ENCODE measurements at places on chromosomes 1 and 21.

- DNase-seq, result no peak
These were observed 482.8 kb downstream of the DISC1 start for GRCh38 chr1:232109391-232109790.

DNA sequence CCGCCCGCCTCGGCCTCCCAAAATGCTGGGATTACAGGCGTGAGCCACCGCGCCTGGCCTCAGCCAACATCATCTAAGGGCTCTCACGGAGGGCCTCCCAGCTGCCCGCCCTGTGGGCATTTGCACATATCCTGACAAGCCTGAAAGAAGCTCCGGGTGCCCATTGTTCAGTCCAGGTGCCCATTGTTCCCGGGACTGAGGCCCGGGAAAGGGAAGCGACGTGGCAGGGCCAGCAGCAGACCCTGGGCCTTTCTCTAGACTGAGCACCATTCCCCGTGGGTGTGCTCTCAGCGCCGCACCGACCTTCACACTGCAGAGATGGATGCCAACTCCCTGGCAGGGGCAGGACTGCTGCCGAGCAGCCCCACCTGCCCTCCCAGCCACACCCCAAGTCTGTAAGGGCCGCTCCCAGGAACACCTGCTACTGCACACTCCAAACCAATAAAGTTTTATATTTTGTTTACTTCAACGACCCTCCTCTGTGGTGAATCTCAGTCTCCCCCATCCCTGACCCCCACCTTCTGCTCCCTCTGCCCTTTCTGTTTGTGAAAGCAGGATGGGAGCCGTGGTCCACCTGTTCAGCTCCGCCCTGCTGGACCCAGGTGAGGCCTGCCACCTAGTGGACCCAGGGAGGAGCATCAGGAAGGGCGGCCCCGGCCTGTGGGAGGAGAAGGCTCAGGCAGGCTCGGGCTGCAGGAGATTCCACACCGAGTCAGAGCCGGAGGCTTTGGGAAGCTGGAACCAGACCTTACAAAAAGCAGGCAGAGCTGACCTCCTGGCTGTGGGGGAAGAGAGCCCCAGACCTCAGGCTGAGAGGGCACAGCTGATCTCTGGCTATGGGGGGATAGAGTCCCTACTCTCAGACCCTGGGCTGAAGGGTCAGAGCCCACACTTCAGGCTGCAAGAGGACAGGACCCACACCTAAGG is 1.1 kb upstream of the TMEM82 start:
- peak; percentile 12 for DNase-seq

GRCh38 chr1:155858800-155859233 is 550 bp upstream of the SYT11 start:
- no peak for DNase-seq

GRCh38 chr21:31470896-31471694 is 127.0 kb upstream of the TIAM1 start:
- DNase-seq, result no peak

GRCh38 chr1:114033216-114033706 is 54.0 kb downstream of the OLFML3 start:
- no peak for DNase-seq

DNA sequence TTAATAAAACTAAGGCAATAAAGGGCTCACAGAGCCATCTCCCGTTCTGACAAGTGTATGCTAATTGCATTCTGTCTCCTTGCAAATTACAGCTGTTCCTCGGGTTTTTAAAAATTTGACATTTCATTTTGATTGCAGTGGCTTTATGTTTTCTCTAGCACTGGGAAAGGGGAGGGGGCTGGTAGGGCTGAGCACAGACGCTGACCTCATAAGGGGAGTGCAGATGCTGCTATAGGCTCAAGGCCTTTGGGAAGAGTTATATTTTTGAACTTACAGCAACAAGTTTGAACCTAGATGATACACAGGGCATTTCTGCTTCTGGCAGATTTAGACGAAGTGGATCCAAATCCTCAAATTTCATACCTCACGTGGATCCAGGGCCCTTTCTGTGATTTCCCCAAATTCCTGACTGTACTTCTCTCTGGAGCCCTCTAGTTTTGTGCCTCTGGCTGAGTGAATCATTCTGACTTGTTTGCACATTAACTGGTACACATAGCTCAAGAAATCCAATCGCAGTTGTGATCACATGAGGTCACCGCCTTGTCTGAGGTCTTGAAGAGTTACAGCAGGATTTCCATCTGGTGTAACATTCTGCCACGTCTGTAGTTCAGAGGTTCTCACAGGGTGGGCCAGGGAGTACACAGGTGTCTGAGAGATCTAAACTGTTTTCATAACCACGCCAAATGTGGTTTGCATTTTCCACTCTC is 230.3 kb downstream of the C1orf94 start:
- DNase-seq, result no peak

DNA sequence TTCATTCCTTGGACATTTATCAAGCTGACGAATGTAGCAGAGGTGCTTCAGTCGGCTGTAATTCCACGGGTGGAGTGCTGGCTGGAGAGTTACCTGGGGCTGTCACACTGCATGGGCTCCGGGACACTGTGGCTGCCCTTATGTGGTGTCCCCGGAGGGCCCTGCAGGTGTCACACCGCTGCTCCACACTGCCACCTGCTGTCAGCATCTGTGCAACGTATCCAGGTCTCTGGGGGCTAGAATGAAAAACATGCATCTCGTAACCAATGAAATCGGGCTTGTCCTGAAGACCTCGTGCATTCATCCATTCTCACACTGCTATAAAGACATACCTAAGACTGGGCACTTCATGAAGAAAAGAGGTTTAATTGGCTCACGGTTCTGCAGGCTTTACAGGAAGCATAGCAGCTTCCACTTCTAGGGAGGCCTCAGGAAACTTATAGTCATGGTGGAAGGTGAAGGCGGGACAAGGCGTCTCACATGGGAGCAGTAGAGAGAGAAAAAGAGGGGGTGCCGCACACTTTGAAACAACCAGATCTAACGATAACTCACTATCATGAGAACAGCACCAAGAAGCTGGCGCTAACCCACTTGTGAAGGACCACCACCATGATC is 46.7 kb upstream of the PCBP3 start:
- peak; percentile 78 for DNase-seq

DNA sequence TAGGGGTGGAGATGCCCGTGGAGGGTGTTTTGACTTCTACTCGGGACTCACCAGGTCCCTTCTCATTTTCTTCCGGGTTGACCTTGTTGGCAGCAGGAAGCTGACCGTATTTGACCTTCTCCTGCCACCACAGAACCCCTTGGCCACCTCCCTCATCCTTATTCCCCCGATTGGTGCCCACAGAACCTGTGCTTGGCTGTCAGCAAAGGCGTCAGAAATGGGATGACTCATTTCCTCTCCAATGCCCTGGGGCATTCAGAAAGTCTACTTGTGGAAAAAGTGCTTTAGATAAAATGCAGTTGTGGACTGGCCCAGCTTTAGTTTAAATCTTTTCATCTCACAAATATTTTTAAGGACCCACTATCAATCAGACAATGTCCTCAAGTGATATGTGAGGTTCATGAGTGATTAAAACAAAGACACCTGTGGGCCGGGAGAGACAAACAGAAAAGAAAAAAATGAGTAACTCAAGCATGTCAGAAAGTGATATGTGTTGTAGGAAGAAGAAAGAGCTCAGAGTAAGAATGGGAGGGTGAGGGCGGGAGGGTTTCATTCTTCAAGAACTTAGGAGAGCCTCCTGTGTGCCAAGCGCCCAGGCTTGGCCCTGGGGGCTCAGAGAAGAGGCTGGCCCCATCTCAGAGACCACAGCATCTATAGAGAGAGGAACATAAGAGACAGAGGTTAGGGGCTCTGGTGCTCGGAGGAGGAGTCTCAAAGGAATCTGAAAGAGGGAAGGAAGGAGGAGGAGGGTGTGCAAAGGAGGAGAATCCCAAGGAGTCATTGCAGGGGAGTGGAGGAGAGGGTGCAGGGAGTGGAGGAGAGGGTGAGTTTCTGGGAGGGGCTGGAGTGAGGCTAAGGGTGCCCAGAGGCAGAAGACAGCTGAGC is 221.6 kb upstream of the VAMP3 start:
- no peak for DNase-seq

- no peak for DNase-seq
These were observed 205.0 kb upstream of the GRIK3 start for GRCh38 chr1:37239225-37239740.

DNA sequence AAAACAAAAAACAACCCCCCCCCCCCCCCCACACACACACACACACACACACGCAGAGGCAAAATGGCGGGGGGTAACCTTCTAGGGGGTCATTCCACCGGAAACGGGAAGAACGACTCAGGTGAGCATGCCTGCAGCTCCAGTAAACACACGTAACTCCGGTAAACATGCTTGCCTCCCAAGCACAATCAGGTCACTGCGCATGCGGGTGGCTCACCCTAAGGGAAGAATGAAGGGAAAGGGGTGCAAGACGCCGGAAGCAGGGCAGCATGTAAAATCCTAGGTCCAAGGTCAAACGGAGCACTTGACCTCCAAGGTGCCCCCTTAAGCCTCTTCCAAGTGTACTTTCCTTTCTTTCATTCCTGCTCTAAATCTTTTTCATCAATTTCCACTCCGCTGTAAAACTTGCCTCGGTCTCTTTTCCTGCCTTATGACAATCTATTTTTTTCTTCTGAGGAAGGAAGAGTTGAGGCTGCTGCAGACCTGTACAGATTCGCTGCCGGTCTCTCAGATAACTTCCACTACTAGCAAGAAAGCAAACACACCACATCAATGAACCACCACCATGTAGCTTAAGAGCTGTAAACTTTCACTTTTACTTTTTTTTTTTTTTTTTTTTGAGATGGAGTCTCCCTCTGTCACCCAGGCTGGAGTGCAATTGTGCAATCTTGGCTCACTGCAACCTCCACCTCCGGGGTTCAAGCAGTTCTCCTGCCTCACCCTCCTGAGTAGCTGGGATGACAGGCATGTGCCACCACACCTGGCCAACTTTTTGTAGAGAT is 21.0 kb upstream of the CBR3 start:
- DNase-seq, result peak; percentile 35

GRCh38 chr1:58717979-58718378 is 18.1 kb upstream of the MYSM1 start:
- no peak for DNase-seq

GRCh38 chr1:58104960-58105359 is 441.6 kb downstream of the OMA1 start:
- no peak for DNase-seq

GRCh38 chr1:95033843-95034242 is 38.9 kb downstream of the ALG14 start:
- no peak for DNase-seq

DNA sequence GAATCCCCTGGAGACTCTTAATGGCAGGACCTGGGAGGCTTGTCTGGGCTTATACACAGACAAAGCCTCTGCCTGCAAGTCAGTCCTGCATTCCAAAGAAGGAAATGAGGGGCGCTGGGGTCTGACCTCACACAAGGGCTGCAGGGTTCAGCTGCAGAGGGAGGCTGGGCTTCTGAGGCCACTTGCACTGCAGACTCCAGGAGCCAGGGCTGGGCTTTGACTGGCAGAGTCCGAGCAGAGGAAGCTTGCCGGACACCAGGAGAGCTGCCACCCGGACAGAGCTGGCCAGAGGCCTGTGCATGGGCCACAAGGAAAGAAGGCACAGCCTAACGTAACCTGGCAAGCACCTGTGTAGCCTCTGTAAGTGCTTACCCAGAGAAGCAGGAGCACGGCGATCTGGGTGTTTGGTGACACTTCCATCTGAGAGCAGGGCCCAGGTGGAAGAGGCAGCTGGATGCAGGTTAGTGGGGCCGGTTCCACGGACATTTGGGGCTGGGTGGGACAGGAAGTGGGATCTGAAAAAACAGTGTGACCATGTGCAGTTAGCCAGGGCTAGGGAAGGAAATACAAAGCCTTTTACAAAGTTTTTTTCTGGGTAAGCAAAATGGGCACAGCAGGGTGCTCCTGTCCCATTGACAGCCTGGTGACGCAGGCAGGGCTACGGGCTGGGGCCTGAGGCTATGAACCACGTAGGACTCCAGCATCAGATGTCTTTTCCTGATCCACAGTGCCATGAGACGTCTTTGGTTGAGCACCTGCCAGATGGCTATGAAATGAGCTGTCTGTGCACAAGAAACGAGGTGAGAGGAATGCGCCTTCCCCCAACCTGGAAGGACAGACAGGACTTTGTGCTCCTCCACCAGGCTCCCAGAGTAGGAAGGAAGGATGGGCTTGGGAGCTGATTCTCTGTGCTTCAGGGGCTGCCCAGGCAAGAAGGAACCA is 37.3 kb upstream of the LBR start:
- DNase-seq, result no peak

- DNase-seq, result no peak
These were observed 369.7 kb downstream of the MATN1 start for GRCh38 chr1:30353637-30354036.

DNA sequence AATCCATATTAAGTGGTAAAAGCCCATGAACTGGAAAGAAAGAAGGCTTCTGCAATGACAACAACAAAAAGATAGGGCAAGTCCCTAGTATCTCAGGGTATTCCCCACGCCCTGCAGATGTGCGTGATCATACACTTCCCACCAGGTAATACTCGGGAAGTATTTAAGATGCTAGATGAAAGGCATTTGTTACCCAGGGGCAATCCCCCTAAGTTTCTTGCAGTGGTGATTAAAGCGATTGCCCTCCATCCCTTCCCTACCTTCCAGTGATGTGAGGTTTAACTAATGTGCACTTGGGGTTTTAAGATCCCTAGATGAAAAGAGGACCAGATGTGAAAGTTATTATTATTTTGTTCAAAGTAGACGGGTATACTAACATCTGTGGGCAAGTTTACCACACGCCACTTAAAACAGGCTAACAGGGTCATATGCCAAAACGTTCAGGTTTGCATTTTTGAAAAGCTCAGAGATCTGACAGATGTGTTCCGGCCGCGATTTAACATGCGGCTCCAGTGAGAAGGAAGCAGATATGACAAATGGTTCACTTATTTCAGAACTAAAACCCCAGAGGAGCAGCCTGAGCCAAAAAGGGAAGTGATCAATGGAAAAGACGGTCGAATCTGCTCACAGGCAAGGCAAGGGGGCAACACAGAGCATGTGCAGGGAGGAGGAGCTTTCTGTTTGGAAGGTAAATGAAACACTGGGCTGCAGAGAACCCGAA is 17.4 kb downstream of the TIAM1 start:
- DNase-seq, result no peak

GRCh38 chr1:212973899-212974298 is 23.6 kb downstream of the VASH2 start:
- no peak for DNase-seq

DNA sequence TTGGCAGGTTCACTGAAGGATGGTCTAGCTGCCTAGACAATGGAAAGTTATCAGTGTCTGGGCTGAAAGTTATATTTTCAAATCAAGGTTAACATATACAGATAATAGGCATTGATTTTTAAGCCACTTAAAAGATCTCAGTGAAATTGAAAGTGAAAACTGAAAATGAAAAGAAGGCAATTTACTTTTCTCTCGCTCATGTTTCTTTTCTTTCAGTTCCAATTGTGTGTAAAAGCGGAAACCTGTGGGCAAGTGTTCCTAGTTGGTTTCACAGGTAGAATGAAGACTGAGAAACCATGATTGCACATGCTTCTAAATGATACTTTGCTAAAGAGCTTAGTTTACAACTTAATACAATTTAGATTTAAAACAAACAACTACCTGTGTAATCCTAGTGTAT is 383.7 kb downstream of the ZP4 start:
- DNase-seq, result no peak

- DNase-seq, result no peak
These were observed 222.6 kb downstream of the COL24A1 start for GRCh38 chr1:85933961-85934360.

GRCh38 chr21:29304597-29304996 is 5.9 kb downstream of the BACH1 start:
- DNase-seq, result no peak

Measured in activated CD8-positive, alpha-beta memory T cell treated with anti-CD3 and anti-CD28 coated beads for 1 hour (primary cell).